ENCODE measurements at places on chromosomes 5 and 9.

- DNase-seq = no peak
Measured at GRCh38 chr9:131037335-131038255, 28.6 kb downstream of the LAMC3 start.

GRCh38 chr9:33649463-33649862 lies 125.4 kb downstream of the ANKRD18B start:
- DNase-seq = no peak

GRCh38 chr5:32311404-32312196 lies 1.1 kb downstream of the MTMR12 start:
- DNase-seq = no peak

DNA sequence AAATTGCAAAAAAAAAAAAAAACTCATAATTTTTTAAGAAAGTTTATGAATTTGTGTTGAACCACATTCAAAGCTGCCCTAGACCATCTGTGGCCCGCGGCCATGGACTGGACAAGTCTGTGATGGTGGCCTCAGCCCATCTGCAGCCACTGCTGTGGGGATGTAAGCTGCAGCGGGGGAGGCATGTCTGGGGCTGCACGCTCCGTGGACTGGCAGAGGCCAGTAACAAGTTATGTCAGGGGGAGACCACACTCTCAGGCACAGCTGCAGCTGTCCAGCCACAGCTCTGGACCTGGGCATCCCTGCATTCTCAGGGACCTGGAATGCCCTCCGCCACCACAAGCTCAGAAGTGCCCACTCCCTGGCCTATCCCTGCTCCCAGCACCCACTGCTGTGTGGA lies 1272.3 kb upstream of the CDH9 start:
- no peak for DNase-seq

DNA sequence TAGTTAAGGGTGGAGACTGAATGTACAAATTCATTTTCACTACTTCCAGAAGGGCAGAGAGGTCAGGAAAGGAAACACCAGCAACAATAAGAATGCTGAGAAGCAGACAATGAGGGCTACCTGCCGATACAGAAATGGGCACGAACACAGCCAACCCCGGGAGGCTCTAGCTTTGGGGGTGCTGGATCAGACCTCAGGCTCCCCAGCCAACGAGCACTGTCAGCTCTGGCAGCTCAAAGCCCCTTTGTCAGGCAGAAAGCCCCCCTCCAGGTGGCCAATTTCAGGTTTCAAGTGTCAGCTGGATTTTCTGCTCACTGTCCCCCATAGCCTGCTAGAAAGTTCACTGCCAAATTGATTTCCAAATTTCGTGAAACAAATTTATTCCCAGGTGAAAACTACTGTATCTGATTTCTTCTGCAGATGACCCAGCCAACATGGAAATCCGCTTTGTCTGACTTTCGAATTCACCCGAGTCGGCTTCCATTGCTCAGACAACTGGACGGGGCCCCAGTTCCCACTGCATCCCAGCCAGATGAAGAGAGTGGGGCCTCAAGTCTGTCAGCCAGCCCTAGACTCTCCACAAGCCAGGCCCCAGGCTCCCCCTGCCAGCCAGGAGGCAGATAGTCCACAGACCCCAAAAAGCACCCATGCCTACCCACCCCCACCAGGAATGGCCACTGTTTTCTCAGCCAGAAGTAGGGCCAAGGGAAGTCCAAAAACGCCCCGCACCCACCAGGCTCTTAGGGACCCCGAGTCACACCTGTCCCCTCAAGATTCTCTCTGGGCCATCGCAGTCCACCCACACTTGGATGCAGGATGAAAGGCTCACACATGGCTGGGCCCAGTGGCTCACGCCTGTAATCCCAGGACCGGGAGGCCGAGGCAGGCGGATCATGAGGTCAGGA lies 96.5 kb upstream of the PHYKPL start:
- DNase-seq = peak; percentile 78

- DNase-seq = no peak
Measured at GRCh38 chr5:98031496-98031895, 742.0 kb upstream of the RGMB start.

- no peak for DNase-seq
Measured at GRCh38 chr5:96023518-96023917, 61.9 kb upstream of the ELL2 start.

- no peak for DNase-seq
Measured at GRCh38 chr5:91016954-91017700, 366.0 kb downstream of the ARRDC3 start.

DNA sequence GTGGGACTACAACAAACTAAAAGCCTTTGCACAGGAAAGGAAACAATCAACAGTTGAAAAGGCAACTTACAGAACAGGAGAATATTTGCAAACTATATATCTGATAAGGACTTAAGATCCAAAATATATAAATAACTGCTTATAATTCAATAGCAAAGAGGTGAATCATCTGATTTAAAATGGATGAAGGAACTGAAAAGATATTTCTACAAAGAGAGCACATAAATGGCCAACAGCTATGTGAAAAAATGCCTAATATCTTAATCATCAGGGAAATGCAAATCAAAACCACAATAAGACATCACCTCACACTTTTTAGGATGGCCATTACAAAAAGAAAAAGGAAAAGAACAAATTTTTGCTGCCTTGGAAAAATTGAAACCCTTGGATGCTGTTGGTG lies 100.4 kb downstream of the LURAP1L start:
- DNase-seq = no peak

- DNase-seq = no peak
Measured at GRCh38 chr5:180618487-180618828, 27.2 kb upstream of the SCGB3A1 start.

DNA sequence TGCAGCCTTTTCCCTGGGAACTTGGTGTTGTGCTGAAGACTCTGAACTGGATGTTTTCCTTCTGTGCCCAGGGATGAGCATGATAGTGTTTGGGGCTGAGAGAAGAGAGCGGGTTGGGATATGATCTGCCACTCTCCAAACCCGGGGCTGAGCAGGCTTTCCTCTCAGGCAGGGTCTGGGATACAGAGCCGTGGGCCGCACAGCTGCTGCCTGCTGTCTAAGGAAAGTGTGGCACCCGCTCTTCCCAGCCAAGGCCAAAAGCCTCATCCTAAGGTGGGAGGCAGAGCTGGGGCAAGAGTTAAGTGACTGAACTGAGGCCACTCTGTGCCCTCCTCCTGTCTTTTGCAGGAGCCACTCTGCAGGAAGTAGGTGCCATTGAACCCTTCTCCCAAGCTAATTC lies 83.6 kb upstream of the PITX1 start:
- DNase-seq = no peak

- no peak for DNase-seq
Measured at GRCh38 chr5:175219366-175219765, 224.6 kb downstream of the DRD1 start.

- no peak for DNase-seq
Measured at GRCh38 chr9:89365532-89365912, 47.2 kb downstream of the SECISBP2 start.

DNA sequence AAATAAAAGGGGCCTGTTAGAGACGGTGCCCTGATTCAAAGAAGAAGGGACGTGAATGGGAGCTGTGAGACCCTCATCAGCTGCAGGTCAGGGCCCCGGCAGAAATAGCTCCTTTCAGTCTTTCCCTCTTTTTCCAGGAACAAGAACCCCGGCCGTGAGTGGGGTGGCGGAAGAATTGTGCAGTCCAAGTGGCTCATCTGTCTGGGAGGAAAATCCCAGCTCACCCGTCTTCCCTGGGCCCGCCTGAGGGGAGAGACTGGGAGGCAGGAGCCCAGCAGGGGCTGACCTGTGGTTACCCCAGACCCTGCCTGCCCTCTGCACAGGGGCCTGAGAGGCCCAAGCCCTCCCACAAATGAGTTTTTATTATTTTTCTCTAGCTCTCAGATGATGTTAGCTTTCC lies 24.8 kb upstream of the CSF1R start:
- no peak for DNase-seq

GRCh38 chr5:96654209-96654608 lies 8.0 kb upstream of the CAST start:
- no peak for DNase-seq

DNA sequence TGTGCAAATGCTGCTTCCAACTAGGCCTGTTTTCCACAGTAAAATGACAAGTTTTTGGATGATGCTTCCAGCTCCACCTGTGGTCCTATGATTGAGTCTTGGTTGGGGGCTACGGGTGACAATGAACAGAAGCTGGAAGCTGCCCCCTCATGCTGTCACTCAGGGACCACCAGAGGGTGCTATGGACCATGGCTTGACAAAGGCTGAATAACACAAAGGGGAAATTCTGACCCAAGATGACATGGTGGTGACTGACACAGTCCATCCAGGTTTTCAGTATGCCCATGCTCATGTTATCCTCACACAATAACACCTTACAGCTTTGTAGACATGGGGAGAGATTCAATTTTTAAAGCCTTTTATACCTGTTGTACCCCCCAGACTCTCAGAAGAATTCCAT lies 23.9 kb upstream of the SAP30L start:
- DNase-seq = no peak

GRCh38 chr5:81513473-81513872 lies 119.5 kb upstream of the ACOT12 start:
- no peak for DNase-seq

GRCh38 chr5:140828362-140828737 lies 590 bp downstream of the PCDHA6 start:
- no peak for DNase-seq

DNA sequence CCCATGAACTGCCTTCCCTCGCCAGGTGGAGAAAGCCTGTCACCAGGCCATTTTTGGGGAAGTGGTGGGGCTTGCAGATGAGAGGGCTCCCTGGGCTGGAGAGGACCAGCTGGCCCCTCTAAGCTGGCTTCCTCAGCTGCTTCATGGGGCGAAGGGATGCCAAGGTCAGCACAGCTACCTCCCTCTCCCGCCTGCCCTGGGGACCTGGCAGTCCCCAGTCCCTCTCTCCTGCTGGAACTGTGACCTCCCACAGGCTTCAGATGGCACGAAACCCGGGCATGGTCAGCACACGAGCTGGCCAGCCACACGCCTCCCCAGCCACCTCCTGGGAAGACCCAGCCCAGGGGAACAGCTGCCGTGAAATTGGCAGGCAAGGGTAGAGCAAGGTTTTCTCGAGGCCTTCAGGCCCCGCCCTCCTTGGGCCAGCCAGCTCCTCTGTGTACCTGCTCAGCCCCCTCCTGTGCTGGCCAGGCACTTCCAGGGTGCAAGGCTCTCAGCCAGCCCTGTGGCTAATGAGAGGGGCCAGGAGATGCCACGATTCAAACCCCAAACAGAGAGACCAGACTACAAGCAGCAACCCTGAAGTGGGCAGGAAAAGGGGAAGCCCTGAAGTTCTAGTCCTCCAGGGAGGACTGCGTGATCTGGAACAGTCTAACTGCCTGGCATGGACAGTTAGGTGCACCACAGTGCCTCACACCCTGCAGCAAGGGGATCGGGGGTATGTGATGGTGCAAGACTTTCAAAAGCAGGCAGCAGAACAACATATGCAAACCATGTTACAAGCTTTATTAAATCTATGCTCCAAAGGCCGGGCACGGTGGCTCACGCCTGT lies 12.9 kb downstream of the PLPP7 start:
- DNase-seq = no peak

GRCh38 chr9:32011049-32011448 lies 373.4 kb upstream of the ACO1 start:
- DNase-seq = no peak

DNA sequence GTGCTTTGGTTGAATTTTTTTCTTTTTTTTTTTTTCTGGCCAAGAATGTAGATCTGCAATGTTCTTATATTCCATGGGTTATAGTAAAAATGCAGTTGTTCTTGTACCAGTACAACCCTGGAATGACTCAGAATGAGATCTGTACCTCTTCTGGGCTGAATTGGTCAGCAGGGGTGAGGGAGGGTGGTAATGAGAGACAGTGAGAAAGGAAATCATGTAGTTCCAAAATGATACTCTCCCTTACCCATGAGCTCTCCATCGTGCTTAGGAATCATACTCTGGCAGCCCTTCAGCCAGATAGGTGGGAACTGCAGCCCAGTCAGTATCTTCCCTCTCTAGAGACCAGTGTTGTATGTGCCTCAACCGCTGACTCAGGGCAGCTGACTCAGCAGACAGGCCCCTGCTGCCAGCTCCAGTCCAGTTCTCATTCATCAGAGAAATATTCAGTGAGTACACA lies 2.1 kb upstream of the GLIS3 start:
- peak; percentile 30 for DNase-seq

GRCh38 chr9:25421560-25421959 lies 256.7 kb downstream of the TUSC1 start:
- no peak for DNase-seq

DNA sequence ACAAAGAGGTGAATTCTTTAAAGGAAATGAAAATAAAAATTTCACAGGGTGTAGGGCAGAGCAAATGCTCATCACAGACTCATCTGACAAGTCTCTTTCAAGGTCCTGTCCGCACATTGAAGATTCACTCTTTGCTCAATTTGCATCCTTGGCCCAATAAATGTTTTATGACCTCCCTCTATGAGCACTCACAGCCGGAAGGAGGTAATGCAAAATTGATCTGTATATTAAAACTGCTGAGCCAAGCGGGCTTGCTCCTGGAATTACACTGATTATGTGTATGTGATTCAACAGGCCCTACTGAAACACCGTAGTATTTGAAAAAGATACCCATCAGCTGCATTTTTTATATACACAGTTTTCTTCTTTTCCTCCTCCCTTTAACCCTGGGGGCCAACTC lies 246.8 kb downstream of the IZUMO3 start:
- no peak for DNase-seq

DNA sequence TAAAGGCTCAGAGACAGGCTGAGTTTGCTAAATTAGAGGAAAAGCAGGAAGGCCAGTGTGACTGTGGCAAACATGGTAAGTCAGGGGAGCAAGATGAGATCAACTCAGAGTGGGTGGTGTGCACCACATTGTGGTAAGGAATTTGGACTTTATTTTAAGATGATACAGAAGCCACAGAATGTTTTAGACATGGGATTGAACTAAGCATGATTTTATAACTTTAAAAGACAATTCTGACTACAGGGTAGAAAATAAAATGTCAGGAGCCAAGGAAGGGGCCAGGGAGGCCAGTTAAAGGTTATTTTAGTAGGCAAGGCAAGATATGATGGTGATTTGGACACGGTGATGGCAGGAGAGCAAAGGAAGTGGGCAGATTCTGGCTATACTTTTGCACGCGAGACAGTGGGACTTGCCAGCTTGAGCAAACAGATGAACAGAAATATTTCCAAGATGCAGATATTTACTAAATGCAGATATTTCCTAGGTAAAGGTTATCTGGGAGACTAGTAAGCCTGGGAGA lies 53.9 kb downstream of the TSSK1B start:
- no peak for DNase-seq

- DNase-seq = peak; percentile 84
Measured at GRCh38 chr5:98774192-98775033, 950 bp downstream of the RGMB start.

- no peak for DNase-seq
Measured at GRCh38 chr5:68261569-68262065, 46.1 kb downstream of the PIK3R1 start.

- DNase-seq = no peak
Measured at GRCh38 chr9:12094046-12094445, 599.1 kb upstream of the TYRP1 start.

GRCh38 chr9:133943781-133944745 lies 48.1 kb downstream of the VAV2 start:
- DNase-seq = peak; percentile 13

DNA sequence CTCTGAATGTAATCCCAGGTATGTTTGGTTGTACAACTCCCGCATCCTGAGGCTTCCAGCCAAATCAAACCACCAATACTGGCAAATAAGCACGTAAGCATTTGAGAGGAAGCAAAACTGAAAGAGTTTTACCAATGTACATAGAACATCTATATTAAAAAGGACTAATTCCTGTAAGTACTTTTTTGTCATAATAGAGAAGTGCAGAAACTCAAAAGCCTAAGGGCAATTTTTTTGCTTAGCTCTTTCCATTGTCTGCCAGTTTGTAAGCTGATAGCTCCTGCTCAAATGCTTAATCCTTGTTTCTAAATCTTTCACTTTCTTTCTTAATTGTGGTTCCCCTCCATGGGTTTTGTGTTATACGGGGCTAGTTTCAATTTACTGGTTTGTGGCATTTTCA lies 1151.8 kb downstream of the CDH12 start:
- no peak for DNase-seq

Data from right hindlimb (tissue), 1 donor.